ENCODE measurements at places on chromosomes 3 and 15. TPM values are rescaled to one million over a fixed set of nuclear protein-coding genes. Genes with fewer than 3 reads are reported as not detected.

- no peak for DNase-seq
Observed at GRCh38 chr3:48142316-48142870, 45.8 kb downstream of the CDC25A start.

DNA sequence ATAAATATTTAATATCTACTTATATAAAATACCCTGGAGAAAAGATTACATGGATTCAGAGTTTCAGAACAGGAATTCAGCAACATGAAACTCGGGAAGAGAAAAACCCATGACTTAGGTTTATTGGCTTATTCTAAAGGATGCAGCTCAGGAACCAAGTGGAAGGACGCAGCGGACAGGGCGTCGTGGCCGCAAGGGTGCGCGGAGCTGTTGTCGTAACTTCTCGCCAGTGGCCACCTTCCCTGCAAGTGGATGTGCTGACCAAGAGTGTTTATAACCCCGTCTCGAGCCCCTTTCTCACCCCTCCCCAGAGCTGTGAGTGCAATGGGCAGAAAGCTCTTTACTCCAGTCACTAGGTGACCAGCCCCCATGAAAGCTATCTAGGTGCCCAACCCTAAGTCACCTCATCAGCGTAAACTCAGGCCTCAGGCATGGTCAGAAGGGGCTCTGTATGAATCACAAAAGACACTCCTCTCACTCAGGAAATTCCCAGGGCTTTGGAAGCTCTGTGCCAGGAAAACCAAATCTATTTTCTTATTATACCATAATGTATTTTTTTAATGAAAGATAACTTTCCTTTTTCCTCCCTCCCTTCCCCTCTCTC is 77.3 kb downstream of the CHRNA7 start:
- no peak for DNase-seq

GRCh38 chr15:101320501-101321052 is 25.5 kb upstream of the SNRPA1 start:
- peak; percentile 73 for DNase-seq

GRCh38 chr15:48681353-48681752 is 35.8 kb upstream of the FBN1 start:
- DNase-seq: no peak

DNA sequence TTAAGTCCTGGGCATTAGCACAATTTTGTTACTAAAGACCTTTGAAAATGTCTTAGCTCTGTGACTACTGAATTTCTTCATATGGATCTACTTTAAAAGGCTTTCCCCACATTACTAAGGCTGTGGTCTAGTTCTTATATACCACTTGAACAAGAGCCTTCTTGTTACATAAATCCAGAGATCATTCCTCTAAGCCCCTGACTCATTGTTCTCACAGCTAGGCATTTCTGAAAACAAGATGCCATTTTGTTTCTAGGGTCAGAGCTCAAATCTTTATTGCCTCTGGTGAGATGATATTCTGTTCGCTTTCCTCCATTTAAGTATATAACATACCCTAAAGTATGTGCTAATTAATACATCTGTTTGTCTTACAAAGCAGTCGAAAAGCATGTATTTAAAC is 29.8 kb upstream of the LPP start:
- DNase-seq: no peak

STX19 gene
- total RNA-seq: not detected

EPHA3 gene
- total RNA-seq: 3.3 TPM

HIGD2B gene
- total RNA-seq: not detected
